ENCODE measurements at places on chromosomes 4 and X. TPM values are rescaled to one million over a fixed set of nuclear protein-coding genes. Genes with fewer than 3 reads are reported as not detected.

DNA sequence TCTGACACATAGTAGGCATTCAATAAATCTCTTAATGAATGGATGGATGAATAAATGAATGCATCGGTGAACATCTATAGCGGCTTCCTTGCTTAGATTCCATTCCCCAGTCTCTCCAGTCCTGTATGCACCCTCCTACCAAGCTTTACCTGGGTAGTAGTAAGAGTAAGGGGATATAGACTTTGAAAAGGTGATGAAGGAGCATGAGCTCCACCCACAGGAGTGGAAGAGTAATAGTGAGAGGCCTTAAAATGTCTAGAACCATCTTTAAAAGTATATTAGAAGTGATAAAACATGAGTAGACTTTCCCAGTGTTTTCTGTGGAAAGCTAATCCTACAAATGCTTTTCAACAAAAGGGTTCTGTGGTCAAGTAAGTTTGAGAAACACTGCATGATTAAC is 35.5 kb upstream of the GPC3 start:
- H3K27ac ChIP-seq: no peak overlapping the region
- H3K4me1 ChIP-seq: no peaks in the 10 kb centered on the region
- H3K36me3 ChIP-seq: no peaks in the 10 kb centered on the region
- H3K27me3 ChIP-seq: no peaks in the 10 kb centered on the region
- no peak overlapping the region for H3K4me3 ChIP-seq

DNA sequence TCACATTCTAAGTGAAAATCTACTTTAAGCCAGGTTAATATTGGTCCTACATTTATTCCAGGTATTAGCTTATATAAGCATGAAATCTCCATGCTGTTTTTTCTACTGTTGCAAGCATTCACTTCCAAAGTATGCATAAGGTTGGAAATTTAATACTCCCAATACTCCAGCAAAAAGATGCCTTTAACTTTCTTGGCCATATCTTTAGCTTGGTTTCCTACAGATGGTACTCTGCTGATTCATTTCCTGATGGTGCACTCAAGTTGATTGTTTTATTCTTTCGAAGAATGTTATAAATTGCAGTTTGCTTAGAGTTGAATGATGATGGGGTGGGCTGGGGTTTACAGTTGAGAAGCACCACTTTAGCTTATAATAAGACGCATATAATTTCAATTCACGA is 330.2 kb downstream of the PTTG2 start:
- H3K36me3 ChIP-seq: no peaks in the 10 kb centered on the region
- no peak overlapping the region for H3K4me3 ChIP-seq
- H3K27me3 ChIP-seq: no peaks in the 10 kb centered on the region
- H3K4me1 ChIP-seq: no peaks in the 10 kb centered on the region
- no peak for DNase-seq
- H3K27ac ChIP-seq: no peak overlapping the region

DNA sequence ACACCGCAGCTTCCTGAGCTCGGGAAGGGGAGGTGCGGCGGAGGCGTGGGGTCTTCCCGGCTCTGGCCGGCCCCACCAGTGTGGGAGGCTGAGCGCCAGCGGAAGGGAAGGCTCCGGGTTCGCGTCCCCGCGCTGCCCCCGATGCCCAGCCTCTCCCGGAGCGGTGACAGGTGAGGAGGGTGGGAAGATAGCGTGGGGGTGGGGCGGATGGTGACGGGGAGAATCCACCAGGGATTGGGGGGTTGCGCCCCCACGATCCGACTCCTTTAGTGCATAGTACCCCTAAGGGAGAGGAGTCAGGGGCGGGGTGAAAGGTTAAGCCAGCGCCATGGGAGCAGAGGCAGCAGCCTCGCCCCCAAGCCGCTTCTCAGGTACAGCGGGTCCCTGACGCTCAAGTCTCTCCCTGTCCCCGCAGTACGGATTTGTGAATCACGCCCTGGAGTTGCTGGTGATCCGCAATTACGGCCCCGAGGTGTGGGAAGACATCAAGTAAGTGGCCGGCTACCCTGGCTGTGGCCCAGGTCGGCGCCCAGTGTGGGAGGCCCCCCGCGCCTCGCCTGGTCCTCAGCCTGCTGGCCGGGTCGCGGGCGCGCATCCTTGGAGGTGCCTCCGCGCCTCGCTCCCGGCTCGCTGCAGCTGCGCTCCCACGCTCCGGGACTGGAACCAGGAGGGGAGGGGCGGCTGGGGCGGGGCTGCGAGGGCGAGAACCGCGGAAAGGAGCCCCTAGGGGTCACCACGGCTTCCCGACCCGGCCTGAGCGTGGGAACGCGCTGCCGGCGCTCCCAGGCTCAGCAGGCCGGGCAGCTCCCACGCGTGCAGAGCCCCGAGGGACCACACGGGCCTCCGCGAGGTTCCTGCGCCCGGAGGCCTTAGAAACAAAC is 791 bp downstream of the GUCY1B1 start:
- H3K4me3 ChIP-seq: peak overlapping the region; percentile 54
- no peaks in the 10 kb centered on the region for H3K27me3 ChIP-seq
- H3K27ac ChIP-seq: peak overlapping the region; percentile 80
- H3K4me1 ChIP-seq: peaks cover 16% of the 10 kb centered on the region
- H3K36me3 ChIP-seq: no peaks in the 10 kb centered on the region

Gene UGT2B15
- total RNA-seq: not detected

Gene PHOX2B
- total RNA-seq: not detected

Measured in thyroid gland (tissue), 4 donors.